ENCODE measurements at places on chromosomes 6 and 20.
A peak's percentile ranks its signal among the peaks of the same experiment; 100 is the strongest.

DNA sequence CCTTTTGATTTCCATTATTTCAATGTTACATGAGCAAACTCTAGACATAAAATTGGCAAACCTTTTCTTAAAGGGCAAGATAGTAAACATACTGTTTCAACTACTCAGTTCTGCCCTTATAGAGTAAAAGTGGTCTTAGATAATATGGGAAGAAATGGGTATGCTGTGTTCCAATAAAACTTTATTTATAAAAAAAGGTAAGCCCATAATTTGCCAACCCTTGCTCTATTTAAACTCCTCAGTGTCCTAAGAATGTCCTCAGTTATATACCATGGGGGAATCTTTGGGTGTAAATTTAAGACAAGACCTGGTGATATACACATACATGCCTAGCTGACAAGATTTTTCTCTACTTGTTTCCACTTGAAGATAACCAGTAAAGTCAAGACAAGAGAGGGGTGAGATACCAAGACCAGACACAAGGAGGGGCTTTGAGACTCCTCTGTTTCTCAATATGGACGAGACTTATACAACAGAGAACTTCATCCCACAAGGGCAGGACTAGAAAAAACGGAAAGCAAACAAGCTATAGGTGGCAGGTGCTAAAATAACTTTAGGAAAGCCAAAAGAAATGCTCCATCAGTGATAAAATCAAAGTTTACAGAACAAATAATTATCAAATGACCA, 10.5 kb downstream of the SNX3 start:
- no peak for DNase-seq

DNA sequence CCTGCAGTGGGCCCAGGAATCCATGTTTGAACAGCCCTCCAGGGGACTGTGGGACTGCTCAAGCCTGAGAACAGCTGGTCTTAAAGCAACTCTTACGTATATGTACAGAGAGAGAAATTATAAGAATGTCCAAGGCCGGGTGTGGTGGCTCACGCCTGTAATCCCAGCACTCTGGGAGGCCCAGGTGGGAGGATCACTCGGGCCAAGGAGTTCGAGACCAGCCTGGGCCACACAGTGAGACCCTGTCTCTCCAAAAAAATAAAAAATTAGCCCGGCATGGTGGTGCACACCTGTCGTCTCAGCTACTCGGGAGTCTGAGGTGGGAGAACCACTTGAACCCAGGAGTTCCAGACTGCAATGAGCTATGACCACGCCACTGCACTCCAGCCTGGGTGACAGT, 134.0 kb downstream of the DTNBP1 start:
- no peak for DNase-seq

- no peak for DNase-seq
Observed at GRCh38 chr20:62979876-62980373, 26.8 kb downstream of the BHLHE23 start.

GRCh38 chr6:81475646-81476045, 276.8 kb downstream of the TENT5A start:
- DNase-seq: no peak

DNA sequence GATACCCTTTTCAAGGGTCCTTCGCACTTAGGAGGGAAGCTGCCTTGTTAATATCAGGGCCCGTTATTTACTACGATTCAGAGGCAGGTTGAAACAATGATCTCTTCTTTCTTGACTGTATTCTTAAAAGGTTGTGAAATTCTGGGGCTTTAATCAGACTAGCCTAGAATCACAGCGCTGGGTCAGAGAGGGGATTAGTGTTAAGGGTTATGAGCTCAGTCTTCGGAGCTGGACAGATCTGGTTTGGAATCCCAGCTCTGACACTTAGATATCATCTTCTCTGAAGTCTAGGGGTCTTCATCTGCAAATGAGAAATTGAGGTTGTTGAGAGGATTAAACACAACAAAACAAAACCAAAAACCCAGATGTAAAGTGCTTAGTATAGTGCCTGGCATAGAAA, 77.4 kb downstream of the CD83 start:
- no peak for DNase-seq

- DNase-seq: no peak
Observed at GRCh38 chr6:53959717-53960116, 151.5 kb upstream of the MLIP start.

GRCh38 chr6:149751239-149751638, 1.7 kb downstream of the PCMT1 start:
- DNase-seq: no peak

DNA sequence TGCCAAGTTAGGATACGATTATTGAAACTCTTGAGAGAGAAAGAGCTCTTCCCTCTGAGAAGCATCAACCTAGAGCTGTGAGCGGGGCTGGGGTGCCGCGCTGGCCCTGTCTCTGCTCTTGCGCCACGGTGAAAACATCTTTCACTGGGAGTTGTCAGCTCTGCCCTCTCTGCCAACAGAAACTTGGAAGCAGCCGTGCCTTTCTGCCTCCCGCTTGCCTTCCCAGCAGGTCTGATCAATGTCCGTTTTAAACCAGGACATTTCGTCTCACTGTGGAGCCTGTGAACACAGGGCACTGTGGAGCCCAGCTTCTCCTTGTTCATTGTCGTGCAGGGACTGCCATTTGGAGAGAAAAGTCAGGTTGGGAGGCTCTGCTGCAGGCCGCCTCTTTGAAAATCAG, 249.2 kb upstream of the PMEPA1 start:
- peak; percentile 21 for DNase-seq

- peak; percentile 40 for DNase-seq
Observed at GRCh38 chr20:51447097-51447764, 95.3 kb downstream of the NFATC2 start.

GRCh38 chr6:13541496-13541895, 32.9 kb upstream of the SIRT5 start:
- DNase-seq: no peak

GRCh38 chr6:41119508-41119907, 34.6 kb downstream of the TREML1 start:
- DNase-seq: no peak

DNA sequence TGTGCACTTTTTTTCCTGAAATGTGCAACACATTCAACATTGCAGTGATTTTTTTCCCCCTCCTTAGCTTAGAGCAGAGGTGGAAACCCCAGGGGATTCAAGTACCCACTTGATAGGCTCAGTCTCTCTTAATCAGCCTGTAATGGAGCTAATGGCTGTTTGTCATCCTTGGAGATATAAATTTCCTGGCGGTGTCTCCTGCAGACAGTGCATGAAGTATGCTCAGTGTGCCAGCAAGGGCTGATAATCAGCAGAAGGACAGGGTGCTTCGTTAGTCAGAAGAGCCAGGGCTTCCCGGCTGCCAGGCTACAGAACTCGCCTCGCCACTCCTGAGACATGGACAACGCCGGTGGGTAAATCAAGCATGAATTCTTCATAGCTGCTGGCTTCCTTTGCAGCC, 69.8 kb upstream of the PHACTR2 start:
- no peak for DNase-seq

DNA sequence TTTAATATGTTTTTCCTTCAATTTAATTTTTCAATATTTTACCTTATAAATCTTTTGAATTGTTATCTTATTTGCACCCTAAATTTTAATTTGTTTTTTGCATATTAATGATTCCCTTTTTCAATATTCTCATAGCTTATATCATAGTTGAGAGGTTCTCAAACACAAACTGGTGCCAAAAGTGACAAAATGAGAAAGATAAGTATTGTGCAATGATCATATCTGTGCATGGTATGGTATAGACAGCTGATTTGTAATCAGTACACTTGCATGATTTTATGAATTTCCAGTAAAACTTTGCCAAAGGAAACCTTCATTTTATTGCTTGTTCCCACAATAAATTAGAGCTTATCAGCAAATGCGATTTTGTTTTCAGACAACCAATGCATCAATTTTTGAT, 161.0 kb upstream of the HDAC2 start:
- no peak for DNase-seq

DNA sequence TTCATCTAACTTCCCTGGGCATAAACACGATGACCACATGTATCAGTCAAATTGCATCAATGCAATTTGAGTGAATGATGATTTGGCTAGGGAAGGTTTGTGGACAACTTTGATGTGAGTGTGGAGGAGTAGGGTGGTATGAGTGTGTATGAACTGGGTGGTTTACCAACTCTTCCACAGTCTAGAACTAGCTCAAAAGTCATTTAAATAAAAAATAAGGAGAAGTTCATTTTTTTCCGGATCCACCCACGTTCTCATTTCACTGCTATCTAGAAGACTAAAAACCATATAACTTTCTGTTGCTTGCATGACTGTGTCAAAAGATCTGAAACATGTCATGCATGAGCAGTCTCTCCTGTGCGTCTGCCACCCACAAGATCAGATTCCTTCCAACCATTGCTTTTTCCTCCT, 23.6 kb downstream of the SLC35D3 start:
- no peak for DNase-seq

GRCh38 chr20:24493661-24494459, 24.4 kb downstream of the SYNDIG1 start:
- DNase-seq: no peak

GRCh38 chr6:141833001-141833655, 299.6 kb upstream of the GJE1 start:
- DNase-seq: no peak

- DNase-seq: no peak
Observed at GRCh38 chr6:82022614-82023129, 224.9 kb downstream of the IBTK start.

DNA sequence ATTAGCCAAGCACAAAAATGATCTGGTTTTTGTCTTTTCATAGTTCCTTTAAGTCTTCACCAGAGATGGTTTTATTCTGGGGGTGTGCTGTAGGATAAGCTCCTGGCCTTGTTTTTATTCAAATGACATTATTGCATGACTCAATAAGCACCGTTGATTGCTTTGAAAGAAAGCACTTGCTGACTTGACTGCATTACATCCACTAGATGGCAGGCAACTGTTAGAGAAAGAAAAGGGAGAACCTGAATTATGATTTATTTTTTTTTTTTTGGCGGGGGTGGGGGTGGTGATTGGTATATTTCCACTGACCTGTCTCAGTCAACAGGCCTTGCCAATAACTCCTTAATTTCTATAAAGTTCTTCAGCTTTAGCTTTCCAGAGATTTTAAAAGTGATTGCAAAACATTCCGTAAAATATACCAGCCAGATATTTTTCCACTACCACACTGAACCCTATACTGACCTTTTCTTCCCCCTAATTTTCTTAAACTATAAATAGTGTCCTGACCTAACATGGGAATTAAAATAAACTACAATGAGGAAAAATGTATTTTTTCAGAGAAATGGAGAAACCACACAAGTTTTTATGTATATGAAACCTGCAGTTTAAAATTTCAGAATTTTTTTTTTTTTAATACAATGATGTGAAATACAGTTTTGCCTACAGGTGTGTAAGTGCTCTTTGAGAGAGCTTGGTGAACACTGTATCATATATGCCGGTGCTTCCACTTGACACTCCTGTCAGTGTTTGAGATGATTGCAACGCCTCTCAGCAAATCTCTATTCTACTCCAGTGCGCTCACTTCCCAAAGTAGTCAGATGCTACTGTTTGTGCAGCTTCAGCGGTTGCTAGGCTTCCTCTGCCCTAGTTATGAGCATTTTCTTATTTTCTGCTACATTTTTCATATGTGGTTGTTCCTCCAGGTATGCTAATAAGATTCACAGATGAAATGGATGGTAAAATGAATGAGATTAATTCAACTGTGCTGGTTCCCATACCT, 274.3 kb downstream of the CD109 start:
- DNase-seq: peak; percentile 51

GRCh38 chr6:16648003-16648402, 113.3 kb downstream of the ATXN1 start:
- no peak for DNase-seq

GRCh38 chr6:135801755-135802465, 49.6 kb upstream of the PDE7B start:
- peak; percentile 23 for DNase-seq

GRCh38 chr20:58246346-58246745, 17.9 kb upstream of the ANKRD60 start:
- no peak for DNase-seq

- peak; percentile 56 for DNase-seq
Observed at GRCh38 chr6:134172020-134172705, 119.7 kb upstream of the SLC2A12 start.

DNA sequence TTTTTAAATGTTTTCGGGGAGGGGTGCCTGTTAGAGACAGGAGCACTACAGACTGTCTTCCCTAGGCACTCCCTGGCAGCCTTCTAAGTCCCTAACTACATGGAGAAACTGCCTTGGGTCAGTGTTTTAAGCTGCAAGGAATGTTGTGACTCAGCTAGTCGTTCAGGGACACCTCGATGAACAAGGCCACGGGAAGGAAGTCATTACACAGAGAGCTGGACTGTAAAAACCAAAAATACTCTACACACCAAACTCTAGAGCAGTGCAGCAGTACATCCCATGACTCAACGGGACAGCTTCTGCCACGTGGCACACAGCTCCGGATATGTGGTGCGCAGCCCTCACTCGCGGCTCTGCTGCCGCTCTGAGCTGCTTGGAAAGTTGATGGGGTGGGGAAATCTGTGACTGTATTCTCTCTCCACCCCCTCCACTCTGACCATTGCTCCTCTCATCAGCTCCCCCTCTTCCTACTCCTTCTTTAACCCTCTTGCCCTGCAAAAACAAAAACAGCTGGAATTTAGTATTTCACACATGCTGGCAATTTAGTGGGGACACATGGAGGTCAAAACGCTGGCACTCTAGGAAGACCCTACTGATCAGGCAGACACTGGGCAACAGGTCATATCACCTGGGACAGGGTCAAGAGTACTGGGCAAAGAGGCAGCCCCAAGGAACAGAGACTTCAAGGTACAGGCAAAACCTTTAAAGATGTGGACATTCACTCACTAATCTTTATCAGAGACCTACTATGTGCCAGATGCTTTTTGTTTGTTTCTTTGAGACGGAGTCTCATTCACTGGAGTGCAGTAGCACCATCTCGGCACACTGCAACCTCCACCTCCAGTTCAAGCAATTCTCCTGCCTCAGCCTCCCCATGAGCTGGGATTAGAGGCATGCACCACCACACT, 10.9 kb upstream of the LPIN3 start:
- DNase-seq: peak; percentile 61

GRCh38 chr20:36631646-36632045, 14.3 kb downstream of the SLA2 start:
- no peak for DNase-seq

- DNase-seq: no peak
Observed at GRCh38 chr6:128339635-128340450, 180.6 kb downstream of the PTPRK start.

GRCh38 chr6:34589140-34589539, 33.0 kb upstream of the SPDEF start:
- no peak for DNase-seq

GRCh38 chr6:1215884-1216487, 95.9 kb upstream of the FOXQ1 start:
- DNase-seq: no peak

DNA sequence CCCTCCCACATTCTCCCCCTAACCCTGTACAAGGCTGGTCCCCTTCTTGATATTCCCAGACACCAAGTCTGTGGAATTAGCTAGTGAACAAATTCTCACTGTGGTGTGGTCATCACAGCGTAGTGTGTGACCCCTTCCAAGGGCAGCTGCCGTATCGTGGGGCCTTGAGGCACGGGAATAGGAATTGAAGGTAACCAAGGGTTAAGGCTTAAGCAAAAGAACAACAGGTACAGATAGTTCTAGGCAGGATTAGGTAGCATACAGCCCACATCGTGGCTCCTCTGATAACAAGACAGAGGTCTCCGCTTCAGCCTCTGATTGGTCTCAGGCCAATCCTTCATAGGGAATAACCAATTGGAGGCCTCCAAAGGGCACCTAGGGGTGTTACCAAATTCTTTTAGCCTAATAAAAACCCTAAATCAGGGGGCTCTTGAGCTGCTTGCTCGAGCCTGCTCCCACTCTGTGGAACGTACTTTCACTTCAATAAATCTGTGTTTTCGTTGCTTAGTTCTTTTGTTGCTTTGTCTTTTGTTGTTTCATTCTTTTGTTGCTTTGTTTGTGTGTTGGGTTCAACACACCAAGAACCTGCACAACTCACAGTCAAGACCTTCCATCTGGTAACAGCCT, 64.7 kb downstream of the GPR6 start:
- no peak for DNase-seq
